ENCODE measurements at places on chromosomes 1 and 21.
A peak's percentile ranks its signal among the peaks of the same experiment; 100 is the strongest.

DNA sequence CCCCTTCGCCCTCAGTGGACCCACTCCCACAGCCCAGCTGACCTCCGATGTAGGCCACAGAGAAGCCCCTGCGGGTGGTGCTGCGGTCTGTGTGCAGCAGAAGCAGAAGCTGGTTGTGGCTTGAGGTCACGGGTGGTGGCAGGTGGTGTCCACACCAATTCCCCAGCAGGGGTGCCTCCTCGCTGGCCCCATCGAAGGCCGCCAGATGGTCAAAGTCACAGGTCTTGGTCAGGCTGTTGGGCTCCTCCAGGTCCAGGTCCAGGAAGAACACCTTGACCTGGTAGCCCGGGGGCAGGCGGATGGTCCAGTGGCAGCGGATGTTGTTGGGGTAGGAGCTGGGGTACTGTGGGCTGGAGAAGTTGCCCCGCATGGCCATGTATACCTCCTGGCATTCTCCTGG, 13.1 kb downstream of the CDCP2 start:
- no peak for DNase-seq

- no peak for DNase-seq
These were observed at the start of gene TRIM17 for GRCh38 chr1:228416217-228416933. TSS of gene TRIM17 (minus strand) at chr1:228416861. CDS start at chr1:228415072, 1,789 bp downstream.

DNA sequence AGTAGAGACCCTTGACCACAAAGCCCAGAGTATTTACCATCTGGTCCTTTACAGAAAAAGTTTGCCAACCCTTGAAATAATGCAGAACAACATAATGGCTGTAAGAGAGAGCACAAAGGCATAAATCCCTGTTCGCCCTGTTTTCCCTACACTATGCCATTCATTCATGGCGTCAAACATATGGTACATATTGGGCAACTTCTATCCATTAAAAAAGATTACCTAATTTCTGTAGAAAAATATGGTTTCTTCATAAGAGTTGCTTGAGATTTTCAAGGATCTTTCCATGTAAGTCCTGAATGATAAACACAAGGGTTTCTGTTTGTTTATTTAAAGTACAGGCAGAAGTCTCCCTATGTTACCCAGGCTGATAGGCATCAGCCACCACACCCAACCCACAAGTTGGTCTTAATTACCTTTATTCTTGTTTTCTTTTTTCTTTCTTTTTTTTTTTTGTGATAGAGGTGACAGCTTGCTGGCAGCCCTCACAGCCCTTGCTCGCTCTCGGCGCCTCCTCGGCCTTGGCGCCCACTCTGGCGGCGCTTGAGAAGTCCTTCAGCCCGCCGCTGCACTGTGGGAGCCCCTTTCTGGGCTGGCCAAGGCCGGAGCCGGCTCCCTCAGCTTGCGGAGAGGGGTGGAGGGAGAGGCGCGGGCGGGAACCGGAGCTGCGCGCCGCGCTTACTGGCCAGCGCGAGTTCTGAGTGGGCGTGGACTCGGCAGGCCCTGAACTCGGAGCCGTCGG, 68.3 kb upstream of the NR5A2 start:
- DNase-seq, result no peak

- DNase-seq, result no peak
These were observed 41.2 kb upstream of the RAB4A start for GRCh38 chr1:229229721-229230139.

GRCh38 chr21:16002874-16003466, 273.2 kb downstream of the USP25 start:
- DNase-seq, result no peak

- DNase-seq, result no peak
These were observed 12.0 kb upstream of the BRWD1 start for GRCh38 chr21:39325458-39325857.

- no peak for DNase-seq
These were observed 105.9 kb downstream of the KCNK1 start for GRCh38 chr1:233719655-233720341.

DNA sequence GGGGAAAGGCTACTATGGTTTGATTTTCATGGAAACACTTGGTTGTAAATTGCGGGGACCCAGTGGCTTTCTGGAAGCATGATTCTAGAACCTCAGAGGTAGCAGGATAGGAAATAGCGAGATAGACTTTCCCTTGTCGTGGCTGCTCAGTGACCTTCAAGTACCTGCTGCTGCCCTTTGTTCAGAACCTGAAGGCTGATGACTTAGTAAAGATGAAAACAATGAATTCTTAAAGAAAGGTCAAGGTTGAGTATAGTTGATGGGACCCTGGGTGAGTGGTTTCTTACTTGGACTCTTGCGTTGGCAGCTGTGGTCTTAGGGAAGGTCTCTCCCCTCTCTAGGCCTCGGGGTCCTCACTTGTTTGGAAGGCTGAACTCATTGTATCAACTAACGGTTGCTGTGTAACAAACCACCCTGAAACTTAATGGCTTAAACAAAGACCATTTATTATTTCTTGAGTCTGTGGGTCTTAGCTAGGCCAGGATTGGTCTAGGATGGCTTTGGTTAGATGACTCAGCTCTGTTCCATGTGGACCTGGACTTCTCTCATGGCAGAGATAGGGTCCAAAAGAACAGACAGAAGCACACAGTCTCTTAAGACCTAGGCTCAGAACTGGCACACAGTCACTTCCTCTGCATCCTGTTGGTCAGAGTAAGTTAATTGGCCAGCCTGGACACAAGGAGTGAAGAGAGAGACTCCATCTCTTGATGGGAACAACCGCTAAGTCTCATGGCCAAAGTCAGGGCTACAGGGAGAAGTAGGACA, 89.2 kb upstream of the SELENON start:
- DNase-seq, result no peak

- no peak for DNase-seq
These were observed 56.3 kb upstream of the SYT6 start for GRCh38 chr1:114209971-114210370.

GRCh38 chr1:245765230-245766000, 610.6 kb downstream of the KIF26B start:
- DNase-seq, result no peak

- no peak for DNase-seq
These were observed 48.9 kb downstream of the C4BPA start for GRCh38 chr1:207152792-207153468.

- DNase-seq, result no peak
These were observed 19.2 kb downstream of the SLC19A2 start for GRCh38 chr1:169466259-169467230.

DNA sequence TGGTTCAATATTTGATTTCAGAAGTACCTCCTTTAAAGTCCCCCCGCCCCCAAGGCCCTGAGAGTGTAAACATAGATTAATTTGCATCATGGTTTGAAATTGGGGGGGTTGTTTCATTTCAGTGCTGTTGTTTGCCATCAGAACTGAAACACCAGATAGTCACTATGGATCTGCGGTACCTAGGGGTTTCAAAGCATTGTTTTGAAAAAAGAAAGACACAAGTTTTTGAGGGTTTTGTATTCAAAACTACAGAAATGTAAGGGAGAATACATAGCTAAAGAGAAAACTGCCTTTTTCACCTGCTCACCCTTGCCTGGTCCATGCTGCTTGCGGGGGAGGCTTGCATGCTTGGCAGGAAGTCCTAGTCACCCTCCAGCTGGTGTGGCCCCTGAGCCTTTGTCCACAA, 59.3 kb downstream of the ACP6 start:
- DNase-seq, result no peak

GRCh38 chr1:79896140-79896539, 889.6 kb upstream of the ADGRL4 start:
- no peak for DNase-seq

GRCh38 chr21:45074048-45074817, at the start of gene ADARB1:
TSS of gene ADARB1 (plus strand) at chr21:45074580. CDS start at chr21:45171657, 97,077 bp downstream.
- no peak for DNase-seq

- DNase-seq, result no peak
These were observed 791 bp upstream of the CHI3L1 start for GRCh38 chr1:203187304-203187685.

DNA sequence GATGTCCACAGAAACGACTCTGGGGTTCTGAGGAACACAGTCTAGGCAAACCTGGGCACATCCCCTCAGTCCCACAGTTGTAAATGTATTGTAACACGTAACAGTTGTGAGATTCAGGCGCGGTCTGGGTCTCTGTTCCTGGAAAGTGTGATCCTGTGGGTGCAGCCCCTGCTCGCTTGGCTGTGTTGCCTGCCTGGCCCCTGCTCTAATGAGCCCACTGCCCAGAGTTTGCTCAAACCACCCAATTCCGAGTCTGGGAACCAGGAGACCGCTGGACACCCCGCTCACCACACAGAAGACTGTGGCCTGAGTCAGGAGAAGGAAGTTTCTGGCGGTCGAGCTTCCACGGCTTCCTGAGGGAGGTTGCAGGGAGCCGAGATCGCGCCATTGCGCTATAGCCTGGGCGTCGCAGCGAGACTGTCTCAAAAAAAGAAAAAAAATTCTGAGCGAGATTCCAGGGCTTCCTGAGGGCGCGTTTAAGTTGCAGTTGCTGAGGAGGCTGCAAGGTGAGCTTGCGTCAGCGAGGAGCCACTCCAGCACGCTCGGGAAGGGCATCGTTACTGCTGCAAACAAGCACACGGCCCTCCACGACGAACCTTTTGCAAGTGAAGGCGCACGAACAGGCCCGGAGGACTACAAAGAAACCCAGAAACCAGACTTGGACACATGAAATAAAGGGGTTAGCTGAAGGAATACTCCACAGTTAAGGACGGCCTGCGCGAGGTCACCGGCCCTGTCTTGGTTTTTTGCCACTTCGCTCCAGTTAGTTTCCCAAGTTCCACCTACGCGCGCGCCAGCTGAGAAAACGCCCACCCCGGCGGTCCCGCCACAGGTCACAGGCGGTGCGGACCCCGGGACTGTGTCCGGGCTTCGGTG, 1.1 kb downstream of the C21orf58 start:
- DNase-seq, result no peak

- peak; percentile 51 for DNase-seq
These were observed 52.4 kb upstream of the GPR157 start for GRCh38 chr1:9181176-9181906.

DNA sequence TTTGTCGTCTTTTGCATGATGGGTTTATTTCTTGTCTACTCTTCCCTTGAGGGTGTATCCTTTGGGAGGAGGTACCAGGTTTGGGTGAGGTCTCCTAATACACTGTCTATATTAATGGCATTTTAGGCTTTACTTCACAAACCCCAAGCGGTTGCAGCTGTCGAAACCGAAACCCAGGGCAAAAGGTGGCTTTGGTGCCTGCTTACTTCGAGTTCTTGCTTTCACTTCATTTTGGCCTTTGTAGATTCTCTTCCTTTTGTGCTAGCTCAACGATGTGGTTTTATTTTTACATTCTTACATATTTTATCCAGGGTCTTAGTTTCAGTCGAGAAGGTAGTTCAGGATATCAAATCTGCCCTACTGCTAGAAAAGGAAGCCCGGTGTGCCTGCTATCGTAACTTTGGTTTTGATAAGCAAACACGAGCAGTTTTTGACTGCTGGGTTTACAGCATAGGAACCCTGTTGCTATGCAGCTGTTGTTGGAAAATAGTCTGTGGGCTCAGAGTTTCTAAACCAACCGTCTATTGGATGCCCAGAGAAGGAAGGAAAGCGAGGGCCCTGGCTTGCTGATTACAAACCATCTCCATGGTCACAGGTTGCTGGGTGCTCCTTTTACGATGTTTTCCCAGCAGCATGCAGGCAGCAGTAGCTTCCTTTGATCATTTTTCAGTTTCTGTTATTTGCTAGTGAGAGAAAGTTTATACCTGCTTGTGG, 9.8 kb upstream of the TSPAN2 start:
- peak; percentile 57 for DNase-seq

DNA sequence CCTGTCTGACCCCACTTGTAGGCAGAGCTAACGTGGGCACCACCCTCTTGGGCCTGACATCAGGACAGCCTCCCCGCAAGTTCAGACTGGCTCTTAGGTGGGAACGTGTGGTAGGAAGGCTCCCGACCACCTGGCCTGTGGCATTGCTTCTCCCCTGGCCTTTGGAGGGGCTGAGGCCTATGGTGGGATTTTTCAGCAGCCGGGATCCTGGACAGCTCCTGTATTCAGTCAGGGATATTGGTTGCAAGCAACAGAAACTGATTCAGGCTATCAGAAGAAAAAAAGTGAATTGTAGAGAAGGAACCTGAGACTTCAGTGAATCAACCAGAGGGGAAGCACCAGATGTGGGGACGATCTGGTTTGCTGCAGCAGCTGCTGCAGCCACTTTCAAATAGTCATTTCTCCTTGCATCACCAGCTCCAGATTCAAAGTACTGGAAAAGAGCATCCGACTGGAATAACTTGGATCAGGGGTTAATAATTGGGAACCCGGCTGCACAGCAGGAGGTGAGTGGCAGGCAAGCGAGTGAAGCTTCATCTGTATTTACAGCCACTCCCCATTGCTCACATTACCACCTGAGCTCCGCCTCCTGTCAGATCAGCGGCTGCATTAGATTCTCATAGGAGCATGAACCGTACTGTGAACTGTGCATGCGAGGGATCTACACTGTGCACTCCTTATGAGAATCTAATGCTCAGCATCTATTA, 5.9 kb downstream of the RNF186 start:
- no peak for DNase-seq

DNA sequence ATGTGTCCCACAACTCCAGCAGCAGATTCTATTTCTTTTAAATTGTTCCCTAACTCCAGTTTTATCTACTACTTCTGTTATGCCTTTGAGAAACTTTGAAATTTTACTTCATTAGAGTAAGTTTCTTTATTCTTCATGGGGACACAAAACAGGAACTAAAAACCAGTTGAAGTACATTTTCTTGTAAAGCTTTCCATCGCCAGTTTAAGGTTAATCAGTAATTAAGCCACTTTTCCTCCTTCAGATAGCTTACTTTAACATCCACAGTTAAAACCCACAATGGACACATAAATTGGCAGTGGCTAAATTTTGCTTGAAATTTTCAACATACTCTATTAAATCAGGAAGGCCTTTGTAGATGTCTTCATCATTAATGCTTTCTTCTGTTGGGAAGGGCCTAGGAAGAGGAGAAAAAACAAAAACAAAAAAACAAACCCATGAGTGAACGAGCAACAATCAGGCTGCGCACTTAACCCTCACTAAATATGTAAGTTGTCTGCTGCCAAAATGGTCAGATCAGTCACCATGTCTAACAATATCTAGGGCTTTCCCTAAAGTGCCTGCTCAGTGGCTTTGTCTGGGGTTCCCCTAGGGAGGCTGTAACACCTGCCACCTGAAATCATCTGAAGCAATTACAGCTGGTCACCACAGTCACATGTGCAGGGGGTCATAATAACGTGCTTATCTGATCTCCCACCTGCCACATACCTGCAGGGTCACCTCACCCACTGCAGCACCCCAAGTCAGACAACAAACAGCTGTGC, 187.9 kb downstream of the VAV3 start:
- no peak for DNase-seq

GRCh38 chr1:1058921-1059493, 15.1 kb downstream of the RNF223 start:
- no peak for DNase-seq

DNA sequence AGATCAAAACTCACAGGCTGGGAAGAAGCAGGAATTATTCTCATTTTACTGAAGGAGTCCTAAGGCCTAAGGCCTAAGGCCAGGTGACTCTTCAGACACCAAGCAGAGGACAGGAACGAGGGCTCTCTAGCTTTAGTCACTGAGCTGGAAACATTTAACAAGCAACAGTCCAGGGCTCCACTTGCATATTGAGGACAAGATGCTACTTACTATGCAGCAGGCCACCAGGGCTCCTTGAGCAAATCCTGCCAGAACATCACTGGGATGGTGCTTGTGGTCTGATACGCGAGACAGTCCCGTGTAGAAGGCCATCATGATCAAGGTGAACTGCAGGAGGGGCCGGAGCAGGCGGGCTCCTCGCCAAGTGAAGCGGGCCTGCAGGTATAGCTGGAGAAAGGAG, 67.6 kb downstream of the PLPP3 start:
- DNase-seq, result no peak
